ENCODE measurements at places on chromosomes 11 and 22.

GRCh38 chr11:45333001-45333971, 47.1 kb upstream of the SYT13 start:
- peak; percentile 59 for DNase-seq

DNA sequence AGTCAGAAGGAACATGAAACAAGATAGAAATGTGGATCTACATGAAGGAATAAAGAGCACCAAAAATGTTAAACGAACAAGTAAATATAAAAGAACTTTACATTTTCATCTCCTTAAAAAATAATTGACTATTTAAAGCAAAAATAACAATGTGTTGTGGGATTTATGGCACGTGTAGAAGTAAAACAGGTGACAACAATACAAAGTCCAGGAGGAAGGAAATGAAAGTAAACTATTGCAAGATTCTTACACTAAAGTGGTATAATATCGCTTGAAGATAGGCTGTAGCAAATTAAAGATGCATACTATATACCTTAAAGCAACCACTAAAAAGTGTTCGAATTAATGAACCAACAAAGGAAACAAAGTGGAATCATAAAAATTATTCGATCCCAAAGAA, 5.5 kb downstream of the VPS37C start:
- no peak for DNase-seq

GRCh38 chr22:37362621-37363020, 64.7 kb downstream of the ELFN2 start:
- no peak for DNase-seq

DNA sequence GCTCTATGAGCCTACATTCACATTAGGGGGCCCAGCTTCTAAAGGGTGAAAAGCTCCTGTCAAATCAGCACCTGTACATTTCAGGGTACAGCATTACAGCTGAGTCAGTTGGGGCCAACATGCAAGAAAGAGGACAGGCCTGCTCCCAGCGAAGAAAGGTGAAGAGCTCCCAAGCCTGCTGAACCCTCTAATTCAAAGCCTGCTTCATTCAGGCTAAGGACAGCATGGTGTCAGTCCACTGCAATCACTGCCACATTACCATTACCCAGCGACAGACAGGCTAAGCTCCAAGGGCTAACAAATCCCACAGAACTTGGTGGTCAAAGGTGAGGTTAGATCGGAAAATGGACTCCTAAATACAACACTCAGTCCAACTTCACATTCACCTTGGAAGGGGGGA, 65.4 kb upstream of the CHRM4 start:
- no peak for DNase-seq

DNA sequence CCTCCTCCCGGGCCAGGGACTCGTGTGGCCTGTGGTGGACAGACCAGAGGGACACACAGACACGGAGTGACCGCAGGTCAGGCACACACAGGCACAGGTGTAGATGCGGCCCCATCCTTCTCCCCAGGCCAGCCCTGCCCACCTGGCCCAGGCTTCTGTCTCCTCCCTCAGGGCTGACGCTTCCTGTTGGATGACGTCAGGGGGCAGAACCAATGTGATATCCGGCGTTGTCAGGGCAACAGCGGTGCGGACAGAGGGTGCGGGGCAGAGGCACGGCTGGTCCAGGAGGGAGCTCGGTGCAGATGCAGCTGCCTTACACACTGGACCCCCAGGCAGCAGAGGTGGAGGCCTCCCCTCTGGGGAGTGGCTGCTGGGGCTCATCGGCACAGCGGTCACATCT, 2.9 kb upstream of the TUBGCP6 start:
- DNase-seq, result peak; percentile 64

DNA sequence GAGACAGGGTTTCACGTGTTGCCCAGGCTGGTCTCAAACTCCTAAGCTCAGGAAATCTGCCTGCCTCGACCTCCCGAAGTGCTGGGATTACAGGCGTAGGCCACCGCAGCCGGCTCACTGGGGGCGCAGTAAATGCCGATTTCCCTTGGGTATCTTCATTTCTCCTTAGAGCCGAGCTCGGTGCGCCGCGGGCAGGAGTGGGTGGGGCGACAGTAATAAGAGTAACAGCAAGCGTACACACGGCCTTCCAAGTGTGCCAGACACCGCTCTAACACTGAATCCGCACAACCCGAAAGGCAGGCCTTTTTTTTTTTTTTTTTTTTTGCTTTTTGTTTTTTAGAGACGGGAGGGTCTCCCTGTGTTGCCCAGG, 500 bp upstream of the ADSL start:
- peak; percentile 19 for DNase-seq

- no peak for DNase-seq
These were observed 584 bp downstream of the NOX4 start for GRCh38 chr11:89490602-89490980.

DNA sequence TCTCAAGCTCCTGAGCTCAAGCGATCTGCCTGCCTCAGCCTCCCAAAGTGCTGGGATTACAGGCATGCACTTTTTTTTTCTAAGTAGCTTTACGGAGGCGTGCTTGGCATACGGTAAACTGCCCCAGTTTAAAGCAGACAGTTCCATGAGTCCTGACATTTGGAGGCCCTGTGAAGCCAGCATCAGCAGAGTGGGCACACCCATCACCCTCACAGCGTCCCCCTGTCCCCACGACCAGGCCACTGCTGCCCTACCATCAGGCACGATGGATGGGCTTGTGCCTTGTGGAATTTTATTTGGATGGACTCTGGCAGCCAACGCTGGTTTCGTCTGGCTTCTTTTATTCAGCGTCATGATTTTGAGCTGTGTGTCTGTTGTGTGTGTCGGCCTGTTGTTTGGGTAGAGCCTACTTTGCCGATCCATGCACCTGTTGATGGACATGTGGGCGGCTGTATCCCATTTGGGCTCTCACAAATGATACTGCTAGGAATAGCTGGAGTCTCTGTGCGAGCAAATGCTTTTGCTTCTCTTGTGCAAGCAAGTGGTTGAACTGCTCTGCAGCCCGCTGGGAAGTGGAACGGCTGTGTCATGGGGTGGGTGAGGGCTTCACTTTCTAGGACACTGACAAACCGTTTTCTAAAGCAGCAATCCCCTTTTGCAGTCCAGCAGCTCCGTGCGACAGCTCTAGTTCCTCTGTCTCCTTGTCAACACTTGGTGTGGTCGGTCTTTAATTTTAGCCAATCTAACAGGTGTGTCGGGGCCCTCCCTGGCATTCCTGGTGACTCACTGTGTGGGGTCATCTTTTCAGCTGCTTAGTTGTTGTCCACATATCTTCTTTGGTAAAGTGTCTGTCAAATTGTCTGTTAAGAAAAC, 23.8 kb downstream of the KCNQ1 start:
- DNase-seq, result no peak

Data from fibroblast of upper back skin (primary cell).